Endothelial cell of umbilical vein (primary cell): ENCODE measurements at places on chromosomes 5 and 9. TPM values are rescaled to one million over a fixed set of nuclear protein-coding genes. Genes with fewer than 3 reads are reported as not detected.

GRCh38 chr9:32728181-32728580 is 55.2 kb upstream of the TMEM215 start:
- H3K36me3 ChIP-seq = no peaks in the 10 kb centered on the region
- DNase-seq = no peak
- H3K4me1 ChIP-seq = no peaks in the 10 kb centered on the region
- no peaks in the 10 kb centered on the region for H3K27me3 ChIP-seq
- no peak overlapping the region for H3K27ac ChIP-seq

GRCh38 chr5:1292139-1292538 is 2.7 kb downstream of the TERT start:
- H3K4me1 ChIP-seq = no peaks in the 10 kb centered on the region
- H3K27me3 ChIP-seq = peaks cover 13% of the 10 kb centered on the region
- H3K36me3 ChIP-seq = no peaks in the 10 kb centered on the region
- no peak for DNase-seq

- H3K27me3 ChIP-seq = no peaks in the 10 kb centered on the region
- no peak overlapping the region for H3K27ac ChIP-seq
- no peaks in the 10 kb centered on the region for H3K4me1 ChIP-seq
- no peak for DNase-seq
Measured at GRCh38 chr9:134171316-134172197, 7.2 kb upstream of the RNU6ATAC start.

DNA sequence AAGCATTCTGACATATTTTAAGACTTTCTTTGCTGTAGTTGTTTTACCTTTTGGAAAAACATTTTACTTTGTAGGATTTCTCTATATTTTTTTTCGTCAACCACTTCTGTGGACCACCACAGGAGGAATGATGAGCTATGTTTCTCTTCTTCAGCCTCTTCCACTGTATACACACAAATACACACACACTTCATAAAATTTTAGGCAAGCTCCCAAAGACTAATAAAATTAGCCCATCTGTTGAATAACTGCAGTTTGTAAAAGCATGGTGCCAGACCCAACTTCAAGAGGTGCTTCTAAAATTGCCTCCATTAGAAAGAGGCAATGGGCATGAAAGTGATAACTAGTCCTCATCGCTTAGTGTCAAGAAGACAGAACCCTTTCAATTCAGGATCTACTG is 4.1 kb upstream of the CEP120 start:
- no peak overlapping the region for H3K27ac ChIP-seq
- no peaks in the 10 kb centered on the region for H3K27me3 ChIP-seq
- DNase-seq = no peak
- peaks cover 4% of the 10 kb centered on the region for H3K4me1 ChIP-seq
- no peak overlapping the region for H3K4me3 ChIP-seq

DNA sequence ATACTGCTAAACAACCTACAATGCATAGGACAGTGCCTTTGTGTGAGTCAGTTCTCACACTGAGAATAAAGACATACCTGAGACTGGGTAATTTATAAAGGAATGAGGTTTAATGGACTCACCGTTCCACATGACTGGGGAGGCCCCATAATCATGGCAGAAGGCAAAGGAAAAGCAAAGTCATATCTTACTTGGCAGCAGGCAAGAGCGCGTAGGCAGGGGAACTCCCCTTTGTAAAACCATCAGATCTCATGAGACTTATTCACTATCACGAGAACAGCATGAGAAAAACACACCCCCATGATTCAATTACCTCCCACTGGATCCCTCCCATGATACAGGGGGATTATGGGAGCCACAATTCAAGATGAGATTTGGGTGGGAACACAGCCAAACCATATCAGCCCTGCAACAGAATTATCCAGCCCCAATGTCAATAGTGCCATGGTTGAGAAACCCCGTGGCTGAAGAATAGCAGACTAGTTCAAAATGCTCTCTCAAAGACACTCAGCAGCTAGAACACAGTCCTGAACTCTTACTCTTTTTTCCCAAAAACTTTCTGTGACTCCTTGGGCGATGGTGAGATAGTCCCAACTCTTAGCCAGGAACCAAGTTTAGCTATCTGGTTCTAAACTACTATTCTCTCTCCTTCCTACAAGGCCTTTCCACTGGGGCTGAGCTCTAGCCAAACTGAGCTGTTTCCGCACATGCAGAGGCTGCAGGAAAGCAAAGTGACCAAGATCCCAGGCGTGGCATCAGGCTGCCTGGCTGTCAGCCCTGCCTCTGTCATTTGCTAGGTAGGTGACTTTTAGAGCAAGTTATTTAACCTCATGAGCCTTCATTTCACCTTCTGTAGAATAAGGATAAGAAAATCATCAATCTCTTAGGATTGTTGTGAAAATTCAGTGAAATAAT is 21.7 kb downstream of the FAT2 start:
- H3K27ac ChIP-seq = no peak overlapping the region
- H3K4me1 ChIP-seq = no peaks in the 10 kb centered on the region
- no peaks in the 10 kb centered on the region for H3K36me3 ChIP-seq
- H3K4me3 ChIP-seq = no peak overlapping the region
- DNase-seq = no peak

DNA sequence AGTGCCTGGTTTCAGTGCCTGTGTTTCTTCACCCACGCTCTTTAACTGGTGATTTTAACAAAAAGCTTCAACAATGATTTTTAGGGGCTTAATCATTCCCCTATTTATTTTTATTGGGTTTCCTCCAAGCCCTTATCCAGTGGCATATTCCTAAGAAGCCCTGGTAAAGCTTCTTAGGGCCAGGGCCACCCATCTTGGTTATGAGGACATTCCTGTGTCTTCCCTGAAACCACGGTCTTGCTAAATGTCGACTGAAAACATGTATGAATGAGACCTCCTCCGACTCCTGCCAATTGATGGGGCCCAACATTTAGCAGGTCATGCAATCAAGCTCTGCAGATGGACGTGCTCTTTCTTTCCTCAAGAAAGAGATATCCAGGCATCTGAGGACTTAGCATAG is 13.7 kb upstream of the CARTPT start:
- no peak overlapping the region for H3K4me3 ChIP-seq
- H3K27me3 ChIP-seq = peaks cover 44% of the 10 kb centered on the region

GRCh38 chr9:97938081-97938644 is at the start of gene HEMGN:
TSS of gene HEMGN (minus strand) at chr9:97938172. CDS start at chr9:97938136, 36 bp downstream.
- H3K4me1 ChIP-seq = no peaks in the 10 kb centered on the region
- no peak within 1 kb of the TSS for H3K4me3 ChIP-seq
- H3K27me3 ChIP-seq = peaks cover 77% of the 10 kb centered on the region
- no peak within 1 kb of the TSS for H3K27ac ChIP-seq
- no peaks in the 10 kb centered on the region for H3K36me3 ChIP-seq

GRCh38 chr5:136212252-136212721 is 19.3 kb upstream of the SMIM32 start:
- H3K27ac ChIP-seq = no peak overlapping the region
- DNase-seq = peak; percentile 37
- no peaks in the 10 kb centered on the region for H3K4me1 ChIP-seq
- H3K27me3 ChIP-seq = peaks cover 3% of the 10 kb centered on the region
- H3K4me3 ChIP-seq = no peak overlapping the region
- no peaks in the 10 kb centered on the region for H3K36me3 ChIP-seq

- DNase-seq = no peak
- no peak overlapping the region for H3K4me3 ChIP-seq
- H3K27me3 ChIP-seq = no peaks in the 10 kb centered on the region
- no peaks in the 10 kb centered on the region for H3K4me1 ChIP-seq
- H3K36me3 ChIP-seq = no peaks in the 10 kb centered on the region
Measured at GRCh38 chr9:122030357-122030756, 62.8 kb downstream of the TTLL11 start.

PCSK5 gene
- 2.5 and 2.6 TPM in 2 replicates for polyA plus RNA-seq

PCDHA2 gene
- 0.02 TPM in 1 of 2 replicates, not detected in the other for polyA plus RNA-seq

CDKN2B gene
- 1.6 and 2.1 TPM in 2 replicates for polyA plus RNA-seq

NRARP gene
- polyA plus RNA-seq = 54.0 and 72.9 TPM in 2 replicates

BTNL9 gene
- polyA plus RNA-seq = 0.33 TPM in 1 of 2 replicates, not detected in the other
